ENCODE measurements at places on chromosomes 7 and 10.

DNA sequence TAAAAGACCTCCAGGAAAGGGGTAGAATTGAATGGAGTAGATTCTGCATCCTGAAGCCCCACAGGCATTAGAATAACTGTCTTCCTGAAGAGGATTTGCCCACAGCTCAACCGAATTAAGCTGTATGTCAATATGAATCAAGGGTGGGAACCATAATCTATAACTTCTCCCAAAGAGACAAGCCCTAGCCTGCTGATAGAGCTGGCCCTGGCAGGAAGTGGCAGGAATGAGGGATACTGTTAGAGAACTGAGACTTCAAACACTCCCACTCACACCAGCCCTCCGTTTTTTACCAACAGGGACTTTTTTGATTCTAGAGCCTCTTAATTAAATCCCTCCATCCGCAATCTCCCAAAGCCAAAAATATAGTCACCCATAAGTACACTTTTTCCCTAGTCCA, 12.2 kb upstream of the DUSP5 start:
- DNase-seq = no peak

DNA sequence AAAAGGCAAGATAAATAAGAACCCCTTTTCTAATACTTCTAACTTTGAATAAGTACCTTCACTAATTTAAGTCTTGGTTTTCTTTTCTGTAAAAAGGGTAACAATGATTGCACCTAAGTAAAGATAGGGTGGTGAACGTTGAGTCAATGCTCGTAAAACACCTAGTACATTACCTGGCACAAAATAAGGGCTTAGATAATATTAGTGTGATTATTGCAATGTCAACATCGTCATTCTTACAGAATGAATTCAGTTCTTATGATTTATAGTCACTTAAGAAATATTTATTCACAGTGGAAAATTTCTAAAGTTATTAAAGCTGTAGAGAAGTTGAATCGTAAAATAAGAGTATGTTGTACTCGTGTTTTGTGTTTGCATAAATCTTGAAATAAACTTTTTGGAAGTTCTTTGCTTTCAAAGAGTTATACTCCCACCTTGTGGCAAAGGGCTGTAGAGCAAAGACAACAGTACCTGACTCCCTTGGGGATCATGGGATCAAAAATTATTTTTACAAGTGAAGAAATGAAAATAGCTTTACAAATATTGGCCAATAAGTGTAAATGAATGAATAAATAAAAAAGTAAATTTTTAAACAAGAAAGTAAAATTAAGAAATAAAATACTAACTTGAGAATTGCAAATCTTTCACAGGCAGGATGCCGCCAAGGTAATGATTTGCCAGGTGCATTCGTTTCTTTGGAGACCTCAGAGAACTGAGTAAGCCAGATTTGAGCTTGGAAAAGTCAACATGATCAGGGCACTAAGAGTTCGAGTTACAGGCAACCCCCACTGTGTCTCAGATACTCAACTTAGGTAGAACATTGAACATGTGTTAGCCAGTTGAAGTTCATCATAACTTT, 285.8 kb upstream of the CACNA2D1 start:
- no peak for DNase-seq

DNA sequence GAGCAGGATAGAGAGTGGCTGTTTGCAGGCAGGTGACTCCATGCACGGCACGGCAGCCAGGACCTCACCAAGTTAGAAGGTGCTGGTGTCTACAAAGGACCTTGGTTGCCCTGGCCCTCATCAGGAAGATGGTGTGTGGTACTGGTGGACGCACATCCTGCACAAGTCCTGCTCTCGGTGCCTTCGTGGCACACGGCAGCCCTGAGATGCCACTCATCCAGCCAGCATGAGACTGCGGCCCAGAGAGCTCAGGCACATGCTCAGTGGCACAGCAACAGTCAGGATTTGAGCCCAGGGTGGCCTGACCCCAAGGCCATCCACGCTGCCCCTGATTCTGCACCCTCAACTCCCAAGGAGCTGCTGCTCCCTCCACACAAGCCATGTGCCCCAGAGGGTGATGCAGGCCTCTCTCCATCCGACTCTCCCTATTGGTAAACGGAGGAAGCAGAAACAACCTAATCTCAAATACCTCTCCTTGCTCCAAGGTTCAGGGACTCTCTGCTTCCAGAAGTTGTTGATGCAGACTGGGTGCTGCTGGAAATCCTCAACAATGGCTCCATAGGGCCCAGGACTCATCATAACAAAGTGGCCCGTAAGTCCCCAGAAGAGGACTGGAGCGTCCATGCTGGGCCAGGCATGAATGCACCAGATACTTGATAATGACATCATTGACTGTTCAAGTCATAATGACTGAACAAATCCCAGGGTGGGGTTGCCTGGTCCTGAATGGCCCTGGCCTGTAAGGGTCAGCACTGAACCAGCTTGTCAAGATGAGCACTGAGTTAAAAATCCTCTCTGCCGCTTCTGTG, 93.6 kb downstream of the ARHGAP22 start:
- no peak for DNase-seq

DNA sequence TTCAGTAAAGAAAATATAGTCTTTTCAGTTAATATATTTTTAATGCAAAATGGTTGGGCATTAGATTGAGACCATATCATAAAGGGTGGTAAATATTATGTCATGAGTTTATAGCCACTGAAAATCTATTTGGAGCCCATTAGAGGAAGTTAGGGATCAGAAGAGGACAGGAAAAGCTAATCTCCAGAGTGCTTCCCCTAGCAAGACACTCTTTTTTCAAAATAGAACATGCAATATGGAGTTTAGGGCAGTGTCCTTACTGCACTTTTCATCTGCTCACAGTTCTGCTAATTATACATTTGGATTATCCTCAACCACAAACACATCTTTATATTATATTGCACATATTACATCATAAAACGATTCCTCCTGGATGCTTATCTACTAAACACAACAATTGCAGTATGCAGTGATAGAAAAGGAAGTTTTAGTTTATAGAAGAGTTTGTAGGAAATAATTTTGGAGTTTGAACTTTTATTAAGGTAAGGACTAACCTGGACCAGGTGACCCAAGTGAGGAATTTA, 159.8 kb downstream of the PHF14 start:
- no peak for DNase-seq

GRCh38 chr10:8187171-8187666, 132.7 kb downstream of the GATA3 start:
- no peak for DNase-seq

DNA sequence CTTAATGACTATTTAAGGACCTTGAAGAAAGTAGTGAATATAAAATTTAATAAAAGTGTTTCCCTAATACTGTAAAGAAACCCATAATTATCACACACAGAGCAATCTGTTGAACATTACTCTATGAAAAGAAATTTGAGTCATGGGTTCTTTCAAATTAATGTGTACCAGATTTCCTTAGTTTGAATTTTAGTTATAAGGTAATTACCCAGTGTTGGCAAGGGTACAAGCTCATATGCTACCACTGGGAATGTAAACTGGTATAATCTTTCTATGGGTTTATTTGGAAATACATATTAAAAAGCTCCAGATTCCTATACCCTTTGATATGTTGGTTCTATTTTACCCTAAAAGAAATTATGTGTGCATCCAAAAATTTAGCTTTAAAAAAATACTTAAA, 22.9 kb downstream of the PANK1 start:
- no peak for DNase-seq

DNA sequence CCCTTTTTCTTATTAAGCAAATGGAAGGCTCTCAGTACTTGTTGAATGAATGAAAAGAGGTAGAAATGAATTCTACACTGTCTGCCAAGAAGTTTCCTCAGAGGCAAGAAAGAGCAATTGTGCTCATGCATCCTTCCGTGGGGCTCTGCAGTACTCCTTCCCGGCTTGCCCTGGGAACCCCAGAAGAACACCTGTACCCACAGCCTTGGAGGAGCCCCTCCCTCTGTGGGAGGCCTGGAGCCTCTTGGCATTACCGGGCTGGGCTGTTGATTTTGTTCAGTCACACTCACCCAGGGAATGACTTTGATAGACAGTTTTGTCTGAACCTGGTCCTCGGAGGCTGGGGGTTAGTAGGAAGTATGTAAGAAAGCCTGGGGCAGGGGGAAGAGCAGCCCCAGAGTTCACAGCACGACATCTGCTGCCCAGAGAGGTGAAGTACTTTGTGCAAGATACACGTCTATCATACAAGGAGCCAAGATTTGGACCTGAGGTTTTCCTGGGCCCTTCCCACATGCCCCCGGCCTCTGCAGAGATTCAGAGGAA, 134.8 kb upstream of the GDF10 start:
- no peak for DNase-seq

DNA sequence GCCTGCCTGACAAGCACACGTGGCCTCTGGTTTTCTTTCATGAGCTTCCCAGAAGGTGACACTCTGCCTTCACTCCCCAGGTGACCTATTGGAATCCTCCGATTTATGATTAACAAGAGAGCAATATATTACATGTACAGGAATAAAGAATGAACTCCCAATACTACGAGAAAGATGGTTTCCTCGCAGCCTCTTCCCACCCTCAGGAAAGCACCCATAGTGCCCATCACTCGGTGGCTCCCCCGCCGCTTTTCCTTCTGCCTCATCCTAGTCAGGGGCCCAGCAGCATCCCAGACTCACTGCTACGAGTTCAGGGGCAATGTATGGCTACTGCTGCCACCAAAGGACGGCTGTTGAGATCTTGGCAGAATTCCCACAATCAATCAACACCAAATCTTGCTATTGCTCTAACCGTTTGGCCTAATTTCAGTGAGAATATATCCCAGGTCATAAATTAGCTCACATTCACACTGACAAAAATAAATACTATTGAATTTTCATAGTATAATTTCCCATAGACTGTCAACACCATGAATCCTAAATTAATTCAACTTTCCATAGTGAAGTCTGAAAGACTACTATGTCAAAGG, 196.3 kb downstream of the TNS3 start:
- DNase-seq = no peak

GRCh38 chr10:5461914-5462840, 37.2 kb downstream of the CALML5 start:
- DNase-seq = no peak

Data from stimulated activated CD4-positive, alpha-beta T cell treated with anti-CD3 and anti-CD28 coated beads, Interleukin-4, amount 100 ng/mL, for 4 hours (primary cell).